ENCODE measurements at places on chromosomes 11 and 22. TPM values are rescaled to one million over a fixed set of nuclear protein-coding genes. Genes with fewer than 3 reads are reported as not detected.
A peak's percentile ranks its signal among the peaks of the same experiment; 100 is the strongest.

DNA sequence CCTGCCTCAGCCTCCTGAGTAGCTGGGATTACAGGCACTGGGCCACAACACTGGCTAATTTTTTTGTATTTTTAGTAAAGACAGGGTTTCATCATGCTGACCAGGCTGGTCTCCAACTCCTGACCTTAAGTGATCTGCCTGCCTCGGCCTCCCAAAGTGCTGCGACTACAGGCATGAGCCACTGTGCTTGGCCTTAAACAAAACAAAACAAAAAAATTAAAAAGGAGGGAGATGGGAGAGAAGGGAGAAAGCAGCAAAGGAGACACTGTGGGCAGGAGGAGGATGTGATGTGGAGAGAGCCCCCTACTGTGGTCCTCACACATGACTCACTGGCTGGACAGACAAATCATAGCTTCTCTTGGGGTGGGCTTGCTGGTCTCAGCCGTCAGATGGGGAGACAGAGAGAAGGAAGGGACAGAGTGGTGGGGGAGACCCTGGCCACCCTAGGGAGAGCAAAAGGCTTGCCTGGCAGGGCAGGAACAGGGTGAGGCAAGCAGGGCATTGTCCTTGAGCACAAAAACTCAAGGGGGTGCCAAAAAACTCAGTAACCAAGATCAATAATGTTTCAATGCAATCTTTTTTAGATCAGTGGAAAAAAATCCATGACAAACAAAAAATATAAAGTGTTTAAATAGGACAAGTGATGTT lies 31.6 kb downstream of the TPST2 start:
- peak; percentile 68 for DNase-seq

DNA sequence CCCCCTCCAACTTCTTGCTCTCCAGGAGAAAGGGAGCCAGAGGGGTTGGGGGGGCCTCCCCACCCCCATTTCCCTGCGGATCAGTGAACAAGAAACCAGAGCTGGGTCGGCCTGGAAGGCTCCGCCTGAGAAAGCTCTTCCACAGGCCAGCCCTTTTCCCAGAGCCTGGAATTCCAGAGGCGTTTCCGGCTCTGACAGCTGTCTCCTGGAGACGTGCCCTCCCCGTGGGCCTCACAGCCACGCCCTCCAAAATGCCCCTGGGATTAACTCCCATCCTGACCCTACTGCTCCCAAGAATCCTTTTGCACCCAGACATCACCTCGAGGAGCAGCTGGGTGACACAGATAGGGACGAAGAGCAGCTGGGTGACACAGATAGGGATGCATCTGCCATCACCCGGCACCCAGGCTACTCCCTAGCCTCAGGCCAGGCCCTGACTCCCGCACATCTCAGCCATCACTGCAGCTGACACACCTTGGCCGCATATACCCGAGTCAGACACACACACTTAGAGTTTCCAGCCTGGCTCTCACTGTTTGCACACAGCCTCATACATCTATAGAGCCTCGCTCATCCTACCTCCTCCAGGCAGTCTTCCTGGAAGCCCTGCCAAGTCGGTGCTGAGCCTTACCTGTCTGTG lies 7.6 kb upstream of the CDC42EP1 start:
- no peak for DNase-seq

Gene C22orf31
- total RNA-seq = not detected

- DNase-seq = no peak
These were observed 77.4 kb downstream of the GGTLC2 start for GRCh38 chr22:22721681-22722354.

DNA sequence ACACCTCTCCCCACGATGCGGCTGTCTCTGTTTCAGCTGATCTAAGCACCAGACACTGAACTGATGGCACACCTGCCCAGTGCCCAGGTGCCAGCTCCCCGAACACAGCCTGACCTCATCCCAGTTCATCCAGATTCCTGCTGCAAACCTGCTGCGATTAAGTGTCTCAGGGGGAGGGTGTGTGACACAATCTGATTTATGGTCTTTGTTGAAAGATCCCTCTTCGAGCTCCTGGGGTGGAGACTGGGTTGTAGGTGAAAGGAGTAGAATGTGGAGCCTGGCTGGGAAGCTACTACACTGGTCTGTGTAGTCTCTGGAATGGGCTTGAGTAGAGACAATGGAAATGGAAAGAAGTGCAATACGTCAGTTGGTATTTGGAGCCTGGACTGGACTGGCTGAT lies 390.3 kb downstream of the SHANK2 start:
- no peak for DNase-seq

GRCh38 chr11:95968585-95968984 lies 44.7 kb upstream of the MTMR2 start:
- no peak for DNase-seq

Gene SYT7
- 65.6 TPM for total RNA-seq

DNA sequence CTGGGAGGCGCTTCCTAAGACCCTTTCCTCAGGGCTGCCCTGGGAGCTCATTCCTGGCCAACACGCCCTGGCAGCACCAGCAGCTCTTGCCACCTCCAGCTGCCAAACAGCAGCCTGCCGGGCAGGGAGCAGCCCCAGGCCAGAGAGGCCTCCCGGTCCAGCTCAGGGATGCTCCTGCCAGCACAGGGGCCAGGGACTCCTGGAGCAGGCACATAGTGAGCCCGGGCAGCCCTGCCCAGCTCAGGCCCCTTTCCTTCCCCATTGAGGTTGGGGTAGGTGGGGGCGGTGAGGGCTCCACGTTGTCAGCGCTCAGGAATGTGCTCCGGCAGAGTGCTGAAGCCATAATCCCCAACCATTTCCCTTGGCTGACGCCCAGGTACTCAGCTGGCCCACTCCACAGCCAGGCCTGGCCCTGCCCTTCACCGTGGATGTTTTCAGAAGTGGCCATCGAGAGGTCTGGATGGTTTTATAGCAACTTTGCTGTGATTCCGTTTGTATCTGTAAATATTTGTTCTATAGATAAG lies 7.6 kb downstream of the SLC39A13 start:
- DNase-seq = no peak

- no peak for DNase-seq
These were observed 330 bp downstream of the ACP2 start for GRCh38 chr11:47248304-47248663.

DNA sequence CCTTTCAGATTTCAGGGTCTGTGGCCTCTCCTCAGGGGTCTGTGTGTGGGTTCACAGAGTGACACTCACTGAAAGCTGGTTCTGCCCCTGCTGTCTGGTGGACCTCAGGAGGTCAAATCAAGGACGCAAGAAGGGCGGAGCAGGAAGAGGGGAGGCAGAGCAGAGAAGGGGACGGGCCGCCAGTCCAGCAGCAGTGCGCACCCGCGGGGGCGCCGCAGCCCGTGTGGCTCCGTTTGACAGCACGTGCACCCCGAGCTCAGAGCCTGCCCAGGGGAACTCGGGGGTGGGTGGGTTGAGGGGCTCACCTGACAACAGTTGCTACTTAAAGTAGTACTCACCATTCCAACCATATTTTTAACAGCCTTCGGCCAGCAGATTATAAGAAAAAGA lies 71.4 kb upstream of the PITPNB start:
- DNase-seq = peak; percentile 44

Gene USP2
- 10.9 TPM for total RNA-seq

Gene CECR2
- total RNA-seq = 12.0 TPM

Gene GPHA2
- 0.25 TPM for total RNA-seq

Gene PRR33
- total RNA-seq = not detected

Gene CCDC87
- 0.10 TPM for total RNA-seq

Gene BRD1
- 17.9 TPM for total RNA-seq

GRCh38 chr22:23119494-23120414 lies 22.0 kb downstream of the RSPH14 start:
- no peak for DNase-seq

GRCh38 chr11:83827940-83828554 lies 541.9 kb upstream of the CCDC90B start:
- no peak for DNase-seq

DNA sequence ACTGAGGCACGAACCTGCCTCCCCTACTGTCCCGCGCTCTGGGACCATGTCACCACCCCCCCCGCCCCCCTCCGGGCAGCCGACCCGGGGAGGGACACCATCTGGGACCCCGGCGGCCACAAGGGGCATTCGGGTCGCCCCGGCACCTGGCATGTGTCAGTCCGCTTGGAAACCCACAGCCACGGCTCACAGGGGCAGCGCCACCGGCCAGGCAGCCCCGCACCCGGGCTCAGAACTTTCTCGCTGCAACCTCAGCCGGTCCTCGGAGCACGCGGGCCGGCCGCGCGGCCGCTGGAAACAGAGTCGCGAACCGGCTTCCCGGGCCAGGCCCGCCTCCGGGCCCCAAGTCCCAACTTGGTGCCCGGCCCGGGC lies 159.9 kb upstream of the GRK3 start:
- DNase-seq = peak; percentile 53

Data from left lobe of liver (tissue), 2 donors.